ENCODE measurements at places on chromosomes 5 and 9. TPM values are rescaled to one million over a fixed set of nuclear protein-coding genes. Genes with fewer than 3 reads are reported as not detected.

The SV2C gene
- 0.14 TPM for total RNA-seq

The ZER1 gene
- total RNA-seq: 65.4 TPM

The FSTL4 gene
- not detected for total RNA-seq

The SLC6A18 gene
- not detected for total RNA-seq

The SHOC1 gene
- total RNA-seq: not detected

DNA sequence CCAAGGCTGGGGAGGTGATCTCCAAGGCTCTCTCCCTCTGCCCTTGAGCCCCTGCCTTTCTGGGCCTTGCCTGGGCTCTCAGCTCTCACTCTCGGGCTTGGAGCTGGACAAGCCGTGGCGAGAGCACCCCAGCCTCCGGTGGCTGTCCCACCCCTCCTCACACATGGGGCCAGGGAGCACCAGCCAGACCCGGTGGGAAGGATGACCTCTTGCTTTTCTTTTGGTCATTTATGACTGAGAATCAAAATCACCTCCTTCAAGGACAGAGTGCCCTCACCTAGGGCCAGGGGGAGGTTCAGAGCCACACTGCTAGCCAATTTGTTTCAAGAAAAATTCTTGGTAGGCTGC, 14.1 kb downstream of the TCF7 start:
- DNase-seq: no peak

DNA sequence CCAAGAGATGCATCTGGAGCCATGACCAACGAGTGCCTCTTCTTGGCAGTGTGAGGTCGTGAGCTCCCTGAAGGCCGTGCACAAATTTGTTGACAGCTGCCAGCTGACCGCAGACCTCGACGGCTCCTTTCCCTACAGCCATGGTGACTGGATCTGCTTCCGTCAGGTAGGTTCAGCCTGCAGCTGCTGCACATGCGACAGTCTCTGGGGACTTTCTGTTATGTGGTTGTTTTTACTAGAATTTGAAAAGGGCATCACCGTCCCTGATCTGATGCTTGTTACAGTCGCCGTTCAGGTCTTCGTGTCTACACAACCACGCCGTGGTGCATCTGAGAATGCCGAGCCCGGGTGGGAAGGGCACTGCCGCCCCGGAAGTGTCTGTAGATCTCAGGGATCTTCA, 36.5 kb upstream of the LRRC14B start:
- no peak for DNase-seq

- DNase-seq: no peak
These were observed 915 bp downstream of the HSDL2 start for GRCh38 chr9:112380825-112381221.

DNA sequence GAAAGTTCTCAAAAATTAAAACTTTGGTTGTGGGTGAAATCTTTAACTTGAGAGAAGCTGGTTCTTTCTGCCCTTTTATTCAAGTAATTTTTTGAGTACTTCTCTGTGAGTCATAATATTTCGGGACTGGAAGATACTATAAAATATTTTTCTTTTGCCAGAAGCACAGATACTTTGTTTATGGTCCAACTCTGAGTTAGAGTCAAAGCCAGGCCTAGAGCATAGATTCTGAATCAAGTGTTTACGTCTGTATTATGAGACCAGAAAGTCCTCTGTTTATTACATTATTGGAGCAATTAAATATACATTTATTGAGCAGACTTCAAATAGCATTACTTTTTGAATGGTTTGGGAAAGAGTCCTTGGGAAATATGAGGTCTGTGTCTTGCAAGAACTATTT, 187.9 kb downstream of the FER start:
- no peak for DNase-seq

GRCh38 chr5:88952996-88953643, 70.1 kb upstream of the MEF2C start:
- DNase-seq: no peak

DNA sequence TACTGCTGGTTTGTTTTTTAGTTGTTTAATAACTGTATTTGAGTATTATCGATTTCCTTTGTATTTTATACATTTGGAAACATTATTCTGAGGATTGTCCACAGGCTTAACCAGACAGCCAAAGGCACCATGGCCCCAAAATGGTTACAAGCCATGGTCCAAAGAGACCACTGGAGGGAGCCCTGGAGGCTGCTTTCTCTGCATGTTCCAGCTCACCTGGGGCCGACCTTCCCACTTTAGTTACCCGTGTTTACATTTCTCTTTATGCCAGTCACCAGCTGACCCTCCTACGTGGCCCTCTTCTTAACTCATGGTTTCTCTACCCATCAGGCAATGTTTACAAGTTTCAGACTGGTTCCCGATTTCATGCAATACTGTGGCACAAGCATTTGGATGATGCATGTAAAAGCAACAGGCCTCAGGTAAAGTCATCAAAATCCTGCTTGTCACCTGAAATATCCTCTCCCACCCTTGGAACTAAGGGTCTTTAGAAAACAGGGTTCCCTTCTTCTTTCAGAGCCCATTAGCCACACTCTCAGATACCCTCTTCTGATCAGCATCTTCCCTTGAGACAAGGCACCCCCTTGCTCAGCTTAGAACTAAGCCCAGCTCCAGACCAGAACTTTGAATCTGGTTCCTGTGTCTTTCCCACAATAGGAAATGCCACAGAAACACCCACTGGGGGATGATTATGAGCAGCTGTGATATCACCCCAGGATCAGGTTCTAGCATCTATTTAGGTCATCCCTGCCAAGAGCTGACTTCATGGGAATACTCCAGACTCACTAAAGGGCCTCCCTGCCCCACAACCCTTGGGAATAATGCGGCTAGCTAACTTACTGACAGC, 49.9 kb upstream of the GARNL3 start:
- no peak for DNase-seq

DNA sequence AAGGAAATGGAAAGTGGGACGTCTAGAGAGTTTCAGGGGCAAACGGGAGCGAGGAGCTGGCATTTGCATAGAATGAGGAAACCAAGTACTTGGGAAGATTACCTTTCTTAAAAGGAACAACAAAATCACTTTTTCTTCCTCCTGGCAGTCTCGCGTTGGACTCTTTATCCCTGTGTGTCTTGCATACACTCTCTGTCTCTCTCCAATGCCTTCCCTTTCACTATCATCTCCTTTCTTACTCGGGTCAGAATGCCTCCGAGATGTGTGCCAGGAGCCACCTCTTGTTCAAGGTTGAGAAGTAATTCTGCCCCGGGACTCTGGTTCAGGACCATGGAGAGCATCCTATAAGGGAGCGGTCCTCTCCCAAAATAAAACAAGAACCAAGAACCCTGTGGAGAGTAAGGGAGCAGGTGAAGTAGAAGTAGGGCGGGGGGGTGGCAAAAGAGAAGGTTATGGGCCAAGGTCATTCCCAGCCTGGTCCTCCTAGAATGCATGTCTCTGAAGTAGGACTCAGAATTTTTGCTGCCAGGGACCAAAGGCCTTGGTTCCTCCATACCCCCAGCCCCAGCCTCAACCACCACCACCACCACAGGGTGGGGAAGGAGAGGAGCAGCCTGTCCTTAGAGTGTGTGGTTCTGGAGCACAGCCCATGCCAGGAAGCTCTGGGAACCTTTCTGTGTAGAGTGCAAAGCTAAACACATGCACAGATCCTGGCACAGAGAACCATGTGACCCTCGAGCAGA, 72.1 kb upstream of the ARAP3 start:
- no peak for DNase-seq

GRCh38 chr9:104740621-104741020, 6.9 kb upstream of the NIPSNAP3A start:
- DNase-seq: no peak

- DNase-seq: no peak
These were observed 20.3 kb downstream of the AK8 start for GRCh38 chr9:132857616-132858342.
